ENCODE measurements at places on chromosomes 4 and X.

GRCh38 chr4:8439914-8440491 lies 520 bp downstream of the ACOX3 start:
- DNase-seq: no peak

DNA sequence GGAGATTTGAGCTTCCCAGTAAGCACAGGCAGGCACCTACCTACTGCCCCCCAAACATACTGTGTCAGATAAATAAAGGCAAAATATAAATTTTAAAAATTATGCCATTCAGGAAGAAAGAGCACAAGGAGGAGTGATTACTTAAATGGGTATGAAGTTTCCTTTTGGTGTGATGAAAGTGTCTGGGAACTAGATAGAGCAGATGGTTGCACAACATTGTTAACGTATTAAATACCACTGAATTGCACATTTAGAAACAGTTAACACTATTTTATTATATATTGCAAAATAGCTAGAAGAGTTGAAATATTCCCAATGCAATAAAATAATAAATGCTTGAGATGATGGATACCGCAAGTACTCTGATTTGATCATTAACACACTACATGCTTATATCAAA lies 374.7 kb upstream of the FGF13 start:
- no peak for DNase-seq

- no peak for DNase-seq
These were observed 324.6 kb upstream of the MAGEB2 start for GRCh38 chrX:29890646-29891200.

DNA sequence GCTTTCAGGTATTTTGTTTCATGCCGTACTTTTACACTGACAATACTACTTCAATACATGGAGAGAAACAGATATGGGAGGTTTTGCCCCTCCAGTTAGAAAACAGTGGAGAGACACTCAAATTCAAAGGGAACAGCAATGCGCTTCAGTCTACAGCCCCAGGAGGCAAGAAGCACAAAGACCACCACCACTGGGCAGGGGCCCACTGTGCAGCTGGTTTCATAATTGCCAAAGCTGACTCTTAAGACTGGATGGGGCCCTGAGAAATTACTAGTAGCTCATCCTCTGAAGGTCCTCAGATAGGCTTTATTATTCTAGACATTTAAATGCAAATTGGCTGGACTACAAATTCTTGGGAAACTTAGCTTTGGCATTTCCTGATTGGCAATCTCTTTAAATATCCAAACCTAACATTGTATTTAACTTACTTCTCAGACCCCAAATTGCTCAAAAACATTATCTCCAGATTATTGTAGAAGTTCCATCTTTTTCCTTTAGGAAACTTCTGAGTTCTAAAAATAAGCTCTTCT lies 85.9 kb upstream of the GPR34 start:
- DNase-seq: no peak

DNA sequence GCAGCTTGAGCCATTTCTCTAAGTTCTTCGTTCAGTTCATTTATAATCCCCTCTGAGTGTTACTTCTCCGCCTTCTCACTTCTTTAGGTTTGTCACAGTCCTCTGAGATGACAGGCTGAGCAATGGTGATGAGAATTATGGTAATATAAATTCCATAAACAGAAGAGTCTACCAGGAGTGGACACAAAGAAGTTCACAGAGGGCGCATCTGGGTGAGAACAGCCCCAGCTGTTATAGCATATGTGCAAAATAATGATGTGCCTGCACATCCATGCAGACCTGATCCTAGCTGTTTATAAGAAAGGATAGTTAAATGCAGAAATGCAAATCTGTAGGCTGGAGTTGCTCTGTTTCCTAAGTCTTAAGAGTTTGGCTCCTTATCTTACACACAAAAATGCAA lies 377.5 kb downstream of the KCNIP4 start:
- DNase-seq: no peak

- no peak for DNase-seq
These were observed 556.4 kb upstream of the CPEB2 start for GRCh38 chr4:14445882-14446281.

GRCh38 chr4:2714918-2715317 lies 41.2 kb downstream of the TNIP2 start:
- DNase-seq: no peak

- DNase-seq: no peak
These were observed 62.3 kb downstream of the AGTR2 start for GRCh38 chrX:116232833-116233232.

DNA sequence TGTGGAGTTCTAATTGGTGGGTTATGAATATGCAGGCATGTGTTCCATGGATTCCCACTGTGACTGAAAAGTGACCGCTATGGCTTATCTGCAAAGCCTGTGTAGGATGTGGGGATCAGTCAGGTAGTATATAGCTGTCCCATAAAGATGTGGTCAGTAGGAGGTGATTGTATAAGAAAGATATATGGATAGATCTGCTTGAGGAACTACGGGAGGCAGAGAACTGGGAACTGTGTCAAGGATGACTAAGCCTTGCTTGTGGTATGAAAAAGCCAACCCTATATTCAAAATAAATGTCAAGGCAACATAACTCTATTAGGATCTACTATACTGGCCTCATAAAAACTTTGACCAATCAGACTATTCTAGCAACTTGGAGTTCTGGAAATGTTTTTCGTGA lies 185.2 kb downstream of the KLHL4 start:
- DNase-seq: no peak

GRCh38 chr4:1216869-1217294 lies 32.0 kb downstream of the CTBP1 start:
- no peak for DNase-seq

DNA sequence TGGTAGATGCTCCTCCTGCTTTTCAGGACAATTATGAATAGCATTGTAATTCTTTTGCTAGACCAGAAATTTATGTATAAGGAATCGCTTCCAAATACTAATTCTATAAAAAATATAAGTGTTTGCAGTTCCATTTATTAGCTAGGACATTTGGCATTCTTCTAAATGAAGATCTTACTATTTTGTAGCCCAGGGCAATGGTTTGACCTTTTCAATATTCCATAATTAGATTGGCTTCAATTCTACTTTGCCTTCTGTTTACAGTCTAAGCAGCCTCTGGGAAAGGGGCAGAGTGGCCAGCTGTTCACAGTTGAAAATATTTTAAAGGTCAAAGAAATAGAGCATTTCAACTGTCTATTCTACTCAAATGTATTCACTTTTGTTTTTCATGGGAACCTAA lies 912.1 kb upstream of the GRIA3 start:
- DNase-seq: no peak

DNA sequence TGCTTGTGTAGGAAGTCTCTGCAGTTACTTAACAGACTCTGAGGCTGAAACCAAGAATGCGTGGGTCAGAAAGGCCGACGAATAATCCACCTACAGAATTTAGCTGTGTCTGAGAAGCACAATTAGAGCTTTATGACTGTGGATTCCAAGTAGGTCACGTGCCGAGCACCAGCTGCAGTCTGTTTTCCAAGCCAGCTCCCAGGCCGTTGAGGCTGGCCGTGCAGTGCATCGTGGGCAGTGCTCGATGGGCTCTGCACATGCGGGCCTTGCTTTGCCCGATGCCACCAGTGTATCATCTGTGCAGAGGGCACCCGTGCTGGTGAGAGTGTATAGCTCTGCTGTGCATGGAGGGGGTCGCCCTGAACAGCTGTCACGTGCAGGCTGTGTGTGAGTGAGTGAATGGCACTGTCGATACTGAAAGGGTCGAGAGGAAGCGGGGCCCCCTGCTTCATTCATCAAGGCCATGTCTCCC lies 67.5 kb upstream of the CLDN34 start:
- DNase-seq: no peak

- no peak for DNase-seq
These were observed 32.2 kb downstream of the TFDP3 start for GRCh38 chrX:133185938-133186337.

GRCh38 chrX:68433155-68433980 lies at the start of gene OPHN1:
Gene OPHN1 (minus strand): TSS chrX:68433495. CDS start chrX:68433020, 475 bp downstream.
- no peak for DNase-seq
